Mammary microvascular endothelial cell (primary cell): ENCODE measurements at places on chromosomes 6 and 20. TPM values are rescaled to one million over a fixed set of nuclear protein-coding genes. Genes with fewer than 3 reads are reported as not detected.

EPPIN gene
- total RNA-seq = not detected in 2 replicates

MRPS18B gene
- 55.8 and 57.7 TPM in 2 replicates for total RNA-seq

PTK7 gene
- total RNA-seq = 25.8 and 27.7 TPM in 2 replicates

ABHD16B gene
- not detected in 2 replicates for total RNA-seq

TFAP2D gene
- not detected in 2 replicates for total RNA-seq

C20orf96 gene
- 1.3 and 3.3 TPM in 2 replicates for total RNA-seq

TREML2 gene
- total RNA-seq = not detected in 2 replicates
